NCI-H1092 (cell line): ENCODE measurements at places on chromosomes 7 and 10.

GRCh38 chr10:59781511-59781910 lies 28.3 kb upstream of the MRLN start:
- no peak for DNase-seq

DNA sequence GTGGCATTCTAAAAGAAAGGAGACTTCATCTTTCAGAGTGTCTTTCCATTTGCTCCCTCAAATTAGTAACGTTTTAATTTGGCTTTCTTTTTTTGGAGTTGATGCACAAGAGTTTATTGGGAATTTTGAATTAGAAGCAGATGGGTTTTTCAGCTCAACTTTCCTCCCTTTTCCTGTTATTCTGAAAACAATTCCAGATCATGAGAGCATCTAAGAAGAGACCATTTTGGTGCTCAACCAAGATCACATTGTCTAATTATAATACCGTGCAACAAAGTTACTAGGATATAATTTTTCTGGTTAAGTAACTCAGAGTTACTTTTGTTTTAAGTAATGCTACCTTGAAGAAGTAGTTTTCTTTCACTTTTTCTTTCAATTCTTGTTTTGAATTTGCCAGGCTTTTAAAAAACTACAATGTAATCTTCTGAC lies 396.6 kb upstream of the KLF6 start:
- DNase-seq: no peak

DNA sequence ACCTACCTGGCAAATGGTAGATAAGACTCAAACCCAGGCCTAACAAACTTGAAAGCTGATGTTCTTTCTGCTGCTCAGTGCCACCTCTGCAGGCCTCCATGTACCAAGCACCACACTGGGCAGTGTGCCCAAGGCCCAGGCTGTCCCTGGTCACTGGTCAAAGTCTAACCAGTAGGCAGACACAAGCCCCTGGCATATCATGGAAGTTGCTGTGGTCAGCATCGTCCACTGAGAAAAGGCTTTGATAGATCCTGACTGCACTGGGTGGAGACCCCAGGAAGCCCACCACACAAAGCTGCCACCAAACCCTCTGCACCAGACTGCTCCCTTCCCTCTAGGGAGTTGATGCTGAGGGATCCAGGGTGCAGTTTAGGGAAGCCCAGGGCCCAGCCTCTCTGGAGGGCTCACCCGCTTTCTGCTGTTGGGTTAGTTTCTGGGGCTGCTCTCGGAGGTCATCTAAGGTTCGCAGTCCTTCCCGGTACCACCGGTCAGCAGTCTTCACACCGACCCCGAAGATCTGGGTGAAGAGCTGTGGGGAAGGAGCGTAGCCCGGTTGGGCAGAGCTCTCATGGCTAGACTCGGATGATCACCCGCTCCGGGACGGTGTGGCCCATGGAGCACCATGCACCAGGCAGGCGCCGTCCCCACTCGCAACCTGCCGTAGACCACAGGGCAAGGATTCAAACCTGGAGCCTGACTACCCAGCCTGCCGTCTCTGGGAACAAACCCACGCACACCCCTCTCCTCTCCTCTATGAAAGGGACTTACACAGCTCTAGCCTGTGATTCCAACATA lies 6.0 kb downstream of the POLM start:
- no peak for DNase-seq

DNA sequence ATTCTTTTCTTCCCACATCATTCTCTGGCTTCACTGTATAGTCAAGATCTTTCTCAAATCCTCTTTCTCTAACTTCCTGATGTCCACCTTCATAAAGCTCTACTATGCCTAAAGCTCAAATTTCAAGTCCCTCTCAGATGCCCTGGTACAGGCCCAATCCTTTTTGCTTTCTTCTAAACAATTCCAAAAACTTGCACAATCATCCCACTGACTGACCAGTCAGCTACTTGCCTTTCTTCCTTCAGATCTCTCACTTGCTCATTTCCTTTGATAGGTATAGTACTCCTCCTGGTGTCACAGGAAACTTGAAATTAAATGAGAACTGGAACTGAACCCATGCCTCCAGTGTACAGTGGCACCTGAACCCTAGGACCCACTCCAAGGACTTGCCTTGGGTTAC lies 18.2 kb downstream of the SEC31B start:
- DNase-seq: no peak

- no peak for DNase-seq
These were observed 1.2 kb downstream of the CACUL1 start for GRCh38 chr10:118753331-118754228.

DNA sequence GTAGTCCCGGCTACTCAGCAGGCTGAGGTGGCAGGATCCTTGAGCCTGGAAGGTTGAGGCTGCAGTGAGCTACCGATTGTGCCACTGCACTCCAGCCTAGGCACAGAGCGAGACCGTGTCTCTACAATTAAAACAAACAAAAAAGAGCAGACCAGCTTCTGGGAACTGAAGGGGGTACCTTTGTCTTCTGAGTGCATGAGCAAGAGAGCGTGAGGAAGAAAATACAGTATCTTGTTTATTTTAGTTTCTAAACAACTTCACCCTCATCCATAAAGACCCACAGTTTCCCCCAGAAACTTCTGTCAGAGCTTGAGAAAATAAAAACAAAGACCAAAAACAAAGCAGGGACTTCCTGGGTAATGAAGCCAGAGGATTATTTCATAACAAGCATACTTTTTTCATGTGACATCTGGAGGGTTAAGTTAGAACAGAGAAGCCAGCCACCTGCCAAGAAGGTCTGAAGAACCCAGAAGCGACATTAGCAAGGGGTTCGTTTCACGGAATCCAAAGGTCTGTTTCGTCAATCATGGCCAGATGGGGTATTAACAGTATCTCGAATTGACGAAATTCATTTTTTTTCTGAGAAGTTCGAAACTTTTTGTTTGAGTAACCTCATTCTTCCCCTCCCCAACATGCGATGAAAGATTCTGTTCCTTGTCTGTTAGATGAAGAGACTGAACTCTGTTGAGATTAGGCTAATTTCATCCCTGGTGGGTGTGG lies 10.2 kb upstream of the IL2RA start:
- no peak for DNase-seq

DNA sequence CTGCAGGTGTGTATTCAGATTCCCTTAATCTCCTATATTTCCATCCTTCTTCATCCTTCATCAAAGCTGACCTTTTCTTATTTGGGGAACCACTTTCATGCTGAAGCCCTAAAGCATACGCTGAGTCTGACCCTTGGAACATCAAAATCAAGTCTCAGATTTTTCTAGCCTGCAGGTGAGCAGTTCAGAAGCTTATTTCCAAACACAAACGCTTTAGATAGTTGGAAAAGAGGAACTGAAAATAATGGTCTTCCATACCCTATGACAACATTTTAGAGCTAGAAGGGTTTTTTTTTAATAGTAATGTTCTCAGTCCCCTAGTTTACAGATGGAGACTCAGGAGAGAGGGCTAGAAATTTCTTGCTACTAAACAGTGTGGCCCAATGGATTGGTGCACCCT lies 1.6 kb upstream of the AGK start:
- no peak for DNase-seq

- DNase-seq: no peak
These were observed 8.3 kb downstream of the NUDT5 start for GRCh38 chr10:12187321-12187905.

- no peak for DNase-seq
These were observed 1.4 kb downstream of the ETV1 start for GRCh38 chr7:13988065-13988464.

GRCh38 chr7:26052706-26053105 lies 99.3 kb upstream of the NFE2L3 start:
- no peak for DNase-seq

DNA sequence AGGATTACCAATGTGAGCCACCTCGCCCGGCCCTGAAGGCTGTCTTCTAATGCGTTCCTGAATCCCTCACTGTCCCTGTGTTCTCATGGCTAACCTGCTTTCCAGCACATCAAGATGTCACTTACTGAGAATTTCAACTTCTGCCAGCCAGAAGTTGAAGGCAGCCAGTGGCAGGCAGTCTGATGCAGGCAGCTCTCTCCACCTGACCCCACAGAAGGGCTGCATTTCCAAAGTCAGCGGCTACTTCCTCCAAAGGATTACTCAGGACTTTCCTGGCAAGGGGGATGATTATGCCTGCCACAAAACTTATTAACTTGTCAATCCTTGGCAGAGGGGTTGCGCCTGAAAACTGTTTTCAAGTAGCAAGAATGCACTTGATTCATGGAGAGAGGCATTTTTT lies 1219.4 kb downstream of the TYW1 start:
- DNase-seq: no peak

DNA sequence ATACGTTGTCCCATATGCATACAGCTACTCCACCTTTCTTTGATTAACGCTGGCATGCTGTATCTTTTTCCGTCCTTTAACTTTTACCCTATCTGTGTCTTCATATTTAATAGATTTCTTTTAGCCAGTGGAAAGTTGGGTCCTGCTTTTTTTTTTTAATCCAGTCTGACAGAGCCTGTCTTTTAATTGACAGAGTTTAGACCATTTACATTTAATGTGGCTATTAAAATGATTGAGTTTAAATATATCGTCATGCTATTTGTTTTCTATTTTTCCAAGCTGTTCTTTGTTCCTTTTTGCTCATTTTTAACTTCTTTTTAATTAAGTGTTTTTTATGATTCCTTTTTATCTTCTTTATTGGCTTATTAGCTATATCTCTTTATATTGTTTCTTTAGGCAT lies 217.6 kb upstream of the NEBL start:
- DNase-seq: no peak

GRCh38 chr10:16770670-16771069 lies 46.6 kb downstream of the RSU1 start:
- DNase-seq: no peak

DNA sequence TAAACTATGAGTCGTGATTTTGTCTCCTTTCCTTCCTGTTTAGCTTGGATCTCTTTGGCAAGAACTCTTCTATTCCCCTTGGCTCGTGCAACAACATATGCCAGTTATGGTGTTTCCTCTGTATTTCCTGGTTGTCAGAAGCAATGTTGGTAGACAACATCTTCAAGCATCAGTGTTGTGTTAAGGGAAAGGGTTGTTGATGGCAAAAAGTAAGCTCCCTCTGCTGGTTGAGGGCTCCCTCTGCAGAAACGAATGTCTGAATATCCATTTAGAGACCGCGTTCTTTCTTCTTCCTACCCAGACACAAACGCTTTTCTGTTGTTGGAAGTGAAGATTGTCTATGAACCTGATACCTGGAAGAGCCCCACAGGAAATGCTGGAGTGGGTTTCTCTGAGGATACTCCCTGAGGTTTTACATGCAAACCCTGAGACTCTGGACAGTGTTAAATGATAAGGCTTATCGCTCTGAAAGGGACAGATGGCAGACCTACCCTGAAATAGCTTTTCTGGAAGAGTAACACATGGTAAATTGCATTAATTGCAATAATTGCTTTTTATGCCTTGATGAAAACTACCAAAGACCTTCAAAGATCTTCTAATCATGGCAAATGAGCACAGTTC lies 23.5 kb upstream of the C1QL3 start:
- DNase-seq: no peak

- DNase-seq: no peak
These were observed 486.3 kb downstream of the POM121L12 start for GRCh38 chr7:53521638-53522184.

GRCh38 chr7:158446706-158447105 lies 140.9 kb downstream of the PTPRN2 start:
- no peak for DNase-seq

DNA sequence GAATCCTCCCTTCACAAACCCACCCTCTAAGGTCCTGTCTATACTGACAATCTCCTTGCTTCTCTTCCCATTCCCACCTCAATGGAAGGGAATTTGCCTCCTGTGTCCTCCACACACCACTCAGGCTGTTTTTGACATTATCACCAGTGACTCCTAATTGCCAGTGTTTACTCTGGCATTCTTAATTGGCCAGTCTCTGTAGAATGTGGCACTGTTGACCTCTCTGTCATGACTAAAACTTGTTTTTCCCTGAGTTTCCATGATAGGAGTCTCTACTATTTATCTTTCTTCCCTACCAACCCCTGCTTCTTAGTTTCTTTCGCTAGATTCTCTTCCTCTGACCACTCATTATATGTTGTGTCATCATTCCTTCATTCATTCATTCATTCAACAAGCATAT lies 12.1 kb downstream of the SLC16A12 start:
- DNase-seq: no peak

DNA sequence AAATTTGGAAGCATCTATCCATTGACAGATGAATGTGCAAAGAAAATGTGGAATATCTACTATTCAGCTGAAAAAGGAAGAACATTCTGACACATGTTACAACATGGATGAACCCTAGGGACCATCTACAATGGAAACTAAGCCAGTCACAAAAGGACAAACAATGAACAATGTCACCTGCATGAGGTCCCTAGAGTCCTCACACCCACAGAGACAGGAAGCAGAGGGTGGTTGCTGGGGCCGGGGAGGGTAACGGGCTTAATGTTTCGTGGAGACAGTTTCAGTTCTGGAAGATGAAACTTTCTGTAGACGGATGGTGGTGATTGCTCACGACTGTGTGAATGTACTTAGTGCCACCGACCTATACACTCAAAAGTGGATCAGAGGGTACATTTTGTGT lies 282.9 kb downstream of the ADARB2 start:
- no peak for DNase-seq
